NCI-H226 (cell line): ENCODE measurements at places on chromosomes 7 and 10.

GRCh38 chr7:126362746-126363145, 890.0 kb downstream of the GRM8 start:
- no peak for DNase-seq

GRCh38 chr7:23353172-23353571, 54.0 kb downstream of the MALSU1 start:
- no peak for DNase-seq

DNA sequence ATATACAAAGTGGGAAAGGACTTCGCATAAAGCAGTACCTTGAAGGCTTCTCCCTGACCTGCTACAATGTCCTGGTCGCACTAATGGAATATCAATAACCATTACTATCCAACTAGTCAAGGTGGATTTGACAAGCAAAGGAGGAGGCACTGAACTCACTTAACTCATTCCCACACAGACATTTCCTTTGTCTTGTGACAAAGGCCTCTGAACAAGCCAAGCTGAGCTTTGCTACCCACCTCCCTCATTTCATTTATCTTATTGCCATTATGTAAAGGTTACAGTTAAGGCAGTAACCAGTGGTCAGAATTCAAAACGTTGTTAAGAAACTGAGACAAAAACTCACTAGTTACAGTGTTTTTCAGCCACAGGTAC, 7.3 kb downstream of the ELMO1 start:
- no peak for DNase-seq

GRCh38 chr7:93914581-93915066, 6.9 kb upstream of the GNG11 start:
- peak; percentile 81 for DNase-seq

DNA sequence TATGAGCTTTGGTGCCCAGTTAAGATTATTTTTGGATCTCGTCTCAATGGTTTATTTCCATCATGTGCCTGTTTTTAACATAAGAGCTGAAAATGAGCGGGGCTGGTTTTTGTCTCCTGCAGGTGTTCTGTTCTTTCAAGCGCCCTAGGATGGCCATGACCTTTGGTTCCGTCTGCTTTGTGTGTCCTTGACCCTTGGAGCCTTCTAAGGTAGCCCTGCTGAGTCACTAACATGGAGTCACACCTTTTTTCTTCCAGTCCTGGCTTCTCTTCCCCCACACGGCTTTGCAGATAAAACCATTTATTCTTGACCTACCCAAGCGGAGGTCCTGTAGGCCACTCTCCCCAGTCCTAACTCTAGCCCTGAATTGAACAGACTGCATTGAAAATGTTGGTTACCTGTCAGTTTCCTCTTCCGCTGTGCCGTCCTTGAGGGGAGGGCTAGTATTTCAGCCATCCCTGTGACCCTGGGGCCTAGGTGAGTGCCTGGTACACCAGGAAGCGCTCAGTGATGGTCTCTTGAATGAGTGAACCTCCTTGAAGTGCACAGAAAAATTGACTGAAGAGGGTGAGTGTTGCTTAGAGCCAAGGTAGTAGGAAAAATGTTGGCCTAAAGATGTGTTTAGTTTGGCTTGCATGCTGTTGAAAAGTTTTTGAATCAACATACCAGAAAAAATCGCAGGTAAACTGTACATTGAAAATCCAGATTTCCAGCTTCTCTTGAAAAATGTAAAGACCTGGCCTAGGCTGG, 48.0 kb downstream of the CAMK1D start:
- DNase-seq, result no peak

- no peak for DNase-seq
Measured at GRCh38 chr10:11335167-11335652, 276.2 kb downstream of the USP6NL start.

- peak; percentile 99 for DNase-seq
Measured at GRCh38 chr7:2399848-2400587, 3.4 kb upstream of the CHST12 start.

GRCh38 chr10:101013365-101013825, 13.8 kb downstream of the LZTS2 start:
- no peak for DNase-seq

DNA sequence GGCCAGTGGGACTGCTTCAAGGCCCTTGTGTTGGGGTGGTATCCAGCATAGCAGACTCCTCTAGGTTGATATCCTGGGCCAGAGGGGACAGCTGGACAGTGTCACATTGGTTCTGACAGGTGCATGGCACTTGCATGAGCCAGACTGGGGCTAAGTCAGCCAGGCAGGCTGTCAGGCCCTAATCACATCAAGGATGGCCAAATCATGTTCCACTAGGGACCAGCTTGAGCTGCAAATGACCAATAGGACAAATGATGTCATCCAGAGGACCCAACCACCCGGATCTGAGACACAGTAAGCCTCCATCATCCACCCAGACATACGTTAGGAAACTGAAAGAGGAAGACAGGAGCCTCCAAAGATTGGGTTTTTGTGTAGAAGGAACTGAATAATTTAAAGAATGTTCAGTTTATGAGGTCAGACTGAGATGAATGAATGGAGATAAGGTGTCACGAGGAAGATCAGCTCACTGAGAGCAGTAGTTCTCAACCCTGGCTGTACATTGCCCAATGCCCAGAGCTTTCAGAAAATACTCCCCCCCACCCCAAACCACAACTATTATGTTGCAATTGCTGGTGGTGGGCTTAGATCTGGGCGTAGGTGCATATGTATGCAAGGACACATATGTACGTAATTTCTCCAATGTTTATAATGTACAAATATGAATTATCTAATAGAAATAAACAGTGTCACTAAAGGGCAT, 75.2 kb upstream of the INHBA start:
- DNase-seq, result peak; percentile 83

DNA sequence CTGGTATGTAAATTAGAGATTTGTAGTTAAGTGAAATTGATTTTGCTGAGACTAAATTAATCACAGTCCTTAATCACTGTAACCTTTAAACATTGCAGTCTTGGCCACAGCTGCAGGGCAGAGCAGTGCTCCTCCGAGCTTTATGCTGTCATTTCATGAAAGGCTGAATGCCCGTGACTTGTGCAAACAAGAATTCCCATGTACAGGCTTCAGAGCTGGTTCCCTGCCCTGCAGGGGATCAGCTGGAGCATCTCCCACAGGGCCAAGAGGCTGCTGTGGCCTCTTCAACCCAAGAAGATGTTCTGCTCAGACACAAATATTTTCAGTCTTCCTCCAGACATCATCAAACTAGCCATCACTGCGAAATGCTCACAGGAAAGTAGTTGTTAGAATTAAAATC, 419.1 kb downstream of the AUTS2 start:
- DNase-seq, result no peak

DNA sequence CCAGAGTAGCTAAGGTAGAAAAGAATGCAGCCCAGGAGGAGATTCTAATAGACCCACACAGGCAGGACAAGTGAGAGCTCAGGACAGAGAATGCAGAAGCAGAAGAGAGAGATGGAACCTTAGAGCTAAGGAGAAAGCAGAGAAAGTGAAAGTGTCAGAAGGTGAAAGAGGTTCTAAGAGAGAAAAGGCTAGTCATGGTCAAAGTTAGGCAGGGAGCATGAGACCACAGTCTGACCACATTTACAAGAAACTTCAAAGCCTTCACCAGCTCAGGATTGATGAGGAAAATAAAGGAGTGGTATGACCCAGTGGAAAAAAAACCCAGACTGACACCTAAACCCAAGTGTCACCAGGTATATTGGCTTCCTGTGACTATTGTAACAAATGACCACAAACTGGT, 131.8 kb upstream of the WDR11 start:
- no peak for DNase-seq

- no peak for DNase-seq
Measured at GRCh38 chr10:22573820-22574569, 140.4 kb downstream of the PIP4K2A start.

DNA sequence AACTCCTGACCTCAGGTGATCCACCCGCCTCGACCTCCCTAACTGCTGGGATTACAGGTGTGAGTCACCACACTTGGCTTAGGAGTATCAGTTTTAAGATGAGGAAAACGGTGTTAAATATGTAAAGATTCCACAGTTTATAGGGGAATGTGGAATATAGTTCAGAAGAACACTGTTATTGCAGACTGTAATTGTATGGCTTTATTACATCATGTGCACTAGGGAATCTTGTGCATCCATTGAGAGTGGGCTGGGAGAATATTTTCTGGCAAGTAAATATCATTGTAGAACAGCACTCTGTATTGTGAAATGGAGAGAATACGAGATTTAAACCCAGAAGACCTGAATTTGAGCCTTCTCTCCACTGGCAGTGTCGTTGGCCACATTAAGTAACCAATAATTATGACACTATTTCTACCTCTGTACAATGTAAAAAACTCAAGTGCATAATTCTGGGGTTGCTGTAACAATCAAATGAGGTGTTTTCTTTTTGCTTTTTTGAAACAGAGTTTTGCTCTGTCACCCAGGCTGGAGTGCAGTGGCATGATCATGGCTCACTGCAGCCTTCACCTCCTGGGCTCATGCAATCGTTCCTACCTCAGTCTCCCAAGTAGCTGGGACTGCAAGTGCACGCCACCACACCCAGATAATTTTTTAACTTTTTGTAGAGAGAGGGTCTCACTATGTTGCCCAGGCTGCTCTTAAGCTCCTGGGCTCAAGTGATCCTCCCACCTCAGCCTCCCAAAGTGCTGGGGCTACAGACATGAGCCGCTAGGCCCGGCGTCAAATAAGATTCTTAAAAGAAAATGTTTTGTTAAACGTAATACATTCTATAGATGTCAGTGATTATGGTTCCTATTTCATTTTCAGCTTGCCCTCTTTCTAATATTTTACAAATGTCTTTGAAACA, 12.0 kb upstream of the PARD3 start:
- no peak for DNase-seq

DNA sequence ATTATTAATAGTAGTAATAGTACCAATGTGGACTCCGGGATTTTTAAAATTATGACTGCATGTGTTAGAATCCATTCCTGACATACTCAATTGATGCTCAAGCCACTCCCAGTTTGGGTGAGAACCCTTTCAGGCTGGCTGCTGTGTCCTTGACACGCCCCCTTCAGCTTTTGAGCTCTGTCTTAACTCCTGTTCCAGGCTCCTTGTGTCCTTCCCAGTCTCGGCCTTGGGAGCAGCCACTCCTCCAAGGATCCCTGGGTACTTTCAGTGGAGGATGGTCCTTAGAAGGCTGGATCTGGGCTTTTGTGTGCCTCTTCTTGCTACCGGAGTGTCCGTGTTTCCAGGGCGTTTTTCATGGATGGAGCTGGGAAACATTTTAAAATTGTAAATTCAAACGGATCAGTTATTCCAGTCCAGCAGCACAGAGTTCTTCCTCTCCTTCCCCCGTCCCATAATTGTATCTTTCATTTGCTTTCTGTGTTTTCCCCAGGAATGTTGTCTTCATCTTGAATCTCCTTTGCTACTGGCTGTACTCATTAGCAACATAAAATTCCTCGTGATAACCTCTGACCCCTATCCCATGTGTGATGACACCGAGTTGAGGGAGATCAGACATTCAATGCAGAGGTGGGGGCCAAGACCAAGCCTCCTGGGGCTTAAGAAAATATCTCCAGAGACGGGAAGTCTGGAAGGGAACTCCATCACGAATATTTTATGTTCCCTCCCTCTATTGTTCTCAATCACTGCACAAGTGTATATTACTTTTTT, 40.0 kb upstream of the PFKFB3 start:
- no peak for DNase-seq

DNA sequence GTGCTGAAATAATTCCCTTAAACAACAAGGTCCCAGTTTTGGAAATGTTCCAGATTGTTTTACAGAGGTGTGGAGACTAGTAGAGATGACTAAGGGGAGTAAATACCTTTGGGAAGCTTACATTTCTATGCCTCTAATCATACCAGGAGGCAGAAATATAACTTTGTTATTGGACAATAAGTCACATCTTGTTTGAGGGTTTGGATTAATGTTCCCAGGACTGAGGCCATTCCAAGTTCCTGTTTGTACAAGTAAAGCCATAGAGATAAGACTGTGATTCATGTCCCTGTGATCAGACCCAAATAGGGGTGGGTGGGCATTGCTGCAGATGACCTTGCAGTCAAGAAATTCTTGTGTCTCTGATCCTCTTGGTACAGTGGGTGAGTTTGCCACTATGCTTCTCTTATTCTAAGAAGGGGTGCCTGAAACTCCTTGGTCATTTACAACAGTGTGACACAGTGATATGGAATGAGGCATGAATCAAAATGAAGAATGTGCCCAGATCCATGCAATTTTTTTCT, 508.3 kb downstream of the SORCS3 start:
- no peak for DNase-seq

DNA sequence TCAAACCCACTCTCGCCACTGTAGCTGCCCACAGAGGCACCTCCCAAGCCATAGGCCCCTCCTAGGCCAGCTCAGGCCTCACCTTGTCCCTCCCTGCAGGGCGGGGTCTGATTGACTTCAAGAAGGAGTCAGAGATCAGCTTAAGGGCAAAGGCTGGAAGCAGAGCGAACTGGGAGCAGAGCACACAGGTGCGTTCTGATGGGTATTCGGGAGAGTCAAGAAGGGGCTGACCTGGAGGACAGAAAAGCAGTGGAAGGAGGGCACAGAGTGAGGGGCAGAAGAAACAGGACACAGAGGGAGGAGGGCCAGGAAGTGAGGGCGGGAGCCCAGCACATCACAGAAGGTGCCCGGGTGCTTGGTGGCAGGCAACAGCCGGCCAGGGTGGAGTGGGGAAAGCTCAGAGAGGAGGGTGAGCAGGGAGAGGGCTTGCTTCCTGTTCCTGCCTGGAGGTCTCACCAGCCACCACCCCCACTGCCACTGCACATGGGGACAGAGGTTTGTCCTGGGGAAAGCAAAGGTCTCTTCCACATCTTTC, at the start of gene AOC1:
TSS of gene AOC1 (plus strand) at position 147 of the 535 bp plus-strand sequence. CDS start 3,954 bp downstream, outside the sequence.
- DNase-seq, result no peak

- DNase-seq, result no peak
Measured at GRCh38 chr10:78863906-78864239, 204.9 kb upstream of the ZMIZ1 start.

DNA sequence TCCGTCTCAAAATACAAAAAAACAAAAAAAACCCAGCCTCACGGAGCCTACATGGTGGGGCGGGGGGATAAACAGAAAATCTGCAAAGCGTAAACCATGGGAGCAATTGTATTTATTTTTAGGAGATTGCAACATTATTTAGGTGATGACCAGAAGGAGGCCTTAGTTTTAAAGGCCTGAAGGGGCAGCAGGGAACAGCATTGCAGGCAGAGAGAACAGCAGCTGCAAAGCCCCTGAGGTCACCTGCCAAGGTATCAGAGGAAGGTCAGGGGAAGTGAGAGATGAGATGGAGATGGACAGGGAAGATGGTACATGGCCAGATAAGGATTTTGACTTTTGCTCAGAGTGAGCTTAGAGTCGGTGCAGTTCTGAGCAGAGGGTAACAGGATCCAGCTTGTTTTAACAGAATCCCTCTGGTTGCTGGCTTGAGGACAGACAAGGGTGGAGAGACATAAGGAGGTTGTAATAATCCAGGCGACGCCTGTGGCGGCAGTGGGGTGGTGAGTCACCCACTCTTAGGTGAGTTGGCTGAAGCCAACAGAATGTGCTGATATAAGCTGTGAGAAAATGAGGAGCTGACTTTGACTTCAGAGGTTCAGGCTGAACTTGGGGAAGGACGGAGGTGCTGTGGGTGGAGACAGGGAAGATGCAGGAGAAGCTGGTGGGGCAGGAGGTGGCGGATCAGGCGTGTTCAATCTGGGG, 82.3 kb upstream of the GTF2I start:
- peak; percentile 66 for DNase-seq

GRCh38 chr10:121792198-121792597, 135.6 kb downstream of the ATE1 start:
- peak; percentile 24 for DNase-seq
